Mucosa of descending colon (tissue), 3 donors: ENCODE measurements at places on chromosomes 6 and 20. TPM values are rescaled to one million over a fixed set of nuclear protein-coding genes. Genes with fewer than 3 reads are reported as not detected.

DNA sequence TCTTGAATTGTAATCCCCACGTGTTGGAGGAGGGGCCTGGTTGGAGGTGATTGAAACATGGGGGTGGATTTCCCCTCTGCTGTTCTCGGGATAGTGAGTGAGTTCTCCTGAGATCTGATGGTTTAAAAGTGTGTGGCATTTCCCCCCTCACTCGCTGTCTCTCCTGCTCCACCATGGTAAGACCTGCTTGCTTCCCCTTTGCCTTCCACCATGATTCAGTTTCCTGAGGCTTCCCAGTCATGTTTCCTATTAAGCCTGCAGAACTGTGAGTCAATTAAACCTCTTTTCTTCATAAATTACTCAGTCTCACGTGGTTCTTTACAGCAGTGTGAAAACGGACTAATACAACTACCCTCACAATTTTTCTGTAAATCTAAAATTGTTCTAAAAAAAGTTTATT, 26.8 kb upstream of the FAM184A start:
- no peak for DNase-seq

GRCh38 chr20:37290158-37290810, 829 bp downstream of the MANBAL start:
- DNase-seq: no peak

DNA sequence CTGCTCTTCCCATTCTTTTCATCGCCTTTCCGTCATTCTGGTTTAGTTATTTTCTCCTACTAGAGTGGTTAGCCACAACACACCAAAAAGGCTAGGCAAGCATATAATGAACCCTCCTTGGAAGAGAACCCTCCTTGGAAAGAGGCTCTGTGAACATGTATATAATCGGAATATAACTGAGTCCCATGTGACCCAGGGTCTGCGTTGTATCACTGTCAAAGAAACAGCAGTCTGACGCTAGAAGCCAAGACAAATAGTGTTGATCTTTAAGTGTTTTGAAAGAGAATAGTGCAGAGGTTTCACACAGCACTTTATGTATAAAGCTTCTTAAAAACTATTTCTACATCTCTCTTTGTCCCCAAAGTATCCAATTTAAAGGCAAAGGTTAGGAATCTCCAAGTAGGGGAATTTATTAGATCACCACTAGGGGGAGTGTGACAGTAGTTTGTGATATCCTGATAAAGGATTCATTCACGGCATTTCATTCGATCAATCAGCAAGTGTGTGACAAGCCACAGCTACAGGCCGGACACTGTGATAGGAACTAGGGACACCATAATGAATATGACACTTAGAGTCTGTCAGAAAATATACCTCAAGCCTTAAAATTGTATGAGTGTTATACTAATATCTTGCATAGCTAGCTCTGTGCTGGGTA, 395.3 kb downstream of the CD109 start:
- DNase-seq: no peak

GRCh38 chr6:159090530-159091480, 46.0 kb upstream of the TAGAP start:
- no peak for DNase-seq

DNA sequence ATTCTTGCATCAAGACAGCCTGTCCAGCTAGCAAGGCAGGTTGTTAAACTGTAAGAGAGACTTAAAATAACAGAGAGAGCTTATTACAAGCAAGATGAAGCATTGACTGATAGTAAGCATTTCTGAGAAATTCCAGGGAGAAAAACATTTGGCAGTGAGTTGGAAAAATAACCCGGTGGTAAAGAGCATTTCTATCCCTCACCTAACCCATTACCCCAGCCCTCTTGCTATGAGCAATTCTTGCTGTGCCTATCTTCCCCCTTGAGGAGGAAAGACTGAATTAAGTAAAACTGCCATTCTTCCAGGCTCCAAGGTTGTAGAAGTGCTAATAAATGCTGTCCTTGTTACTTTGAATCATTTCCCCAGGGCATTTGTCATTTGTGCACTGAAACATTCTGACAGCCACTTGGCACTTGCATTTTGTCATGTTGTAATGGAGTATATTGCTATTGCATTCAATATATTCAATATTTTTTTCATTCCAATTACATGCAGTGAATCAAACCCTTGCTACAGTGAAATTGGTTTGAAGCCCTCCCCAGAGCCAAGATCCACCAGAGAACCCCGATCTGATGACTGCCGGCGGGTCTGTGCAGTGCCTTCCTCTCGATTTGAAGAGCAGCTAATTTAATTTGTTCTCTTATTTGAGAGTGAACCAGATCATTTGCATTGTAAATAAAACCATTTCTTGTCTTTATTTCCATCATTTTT, 291.1 kb downstream of the HIVEP2 start:
- no peak for DNase-seq

- no peak for DNase-seq
Measured at GRCh38 chr6:131096786-131097185, 33.7 kb upstream of the EPB41L2 start.

DNA sequence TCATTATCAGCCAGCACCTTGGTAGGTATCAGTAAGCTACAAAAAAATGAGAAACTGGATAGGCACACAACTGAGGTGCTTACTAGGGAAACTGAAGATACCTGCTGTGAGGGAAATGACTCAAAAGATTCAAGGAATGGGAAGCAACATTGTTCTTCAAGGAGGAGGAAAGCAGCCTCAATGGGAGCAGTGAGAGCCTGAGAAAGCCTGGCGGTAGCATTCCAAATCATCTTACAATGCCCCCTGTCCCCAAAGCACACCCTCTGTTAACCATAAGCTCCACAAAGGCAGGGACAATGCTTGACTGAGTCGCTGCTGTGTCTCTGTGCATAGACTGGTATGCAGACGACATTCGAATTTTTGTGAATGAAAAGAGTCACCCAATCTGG, 10.6 kb downstream of the PKHD1 start:
- no peak for DNase-seq

- no peak for DNase-seq
Measured at GRCh38 chr6:42340511-42340910, 111.2 kb downstream of the TRERF1 start.

DNA sequence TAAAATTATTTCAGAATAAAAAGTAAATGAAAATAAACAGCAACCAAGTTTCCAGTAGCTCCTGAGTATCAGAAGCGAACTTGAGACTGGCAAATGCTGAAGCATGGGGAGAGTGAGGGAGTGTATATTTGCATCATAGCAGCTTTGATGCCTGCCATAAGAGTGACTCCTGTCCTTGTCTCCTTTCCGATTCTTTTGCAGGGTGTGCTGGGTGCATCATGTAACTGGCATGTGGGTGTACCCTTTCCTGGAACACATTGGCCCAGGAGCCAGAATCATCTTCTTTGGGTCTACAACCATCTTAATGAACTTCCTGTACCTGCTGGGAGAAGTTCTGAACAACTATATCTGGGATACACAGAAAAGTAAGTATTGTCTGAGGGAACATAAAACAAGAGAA, 117.4 kb downstream of the ADAT2 start:
- DNase-seq: no peak

DNA sequence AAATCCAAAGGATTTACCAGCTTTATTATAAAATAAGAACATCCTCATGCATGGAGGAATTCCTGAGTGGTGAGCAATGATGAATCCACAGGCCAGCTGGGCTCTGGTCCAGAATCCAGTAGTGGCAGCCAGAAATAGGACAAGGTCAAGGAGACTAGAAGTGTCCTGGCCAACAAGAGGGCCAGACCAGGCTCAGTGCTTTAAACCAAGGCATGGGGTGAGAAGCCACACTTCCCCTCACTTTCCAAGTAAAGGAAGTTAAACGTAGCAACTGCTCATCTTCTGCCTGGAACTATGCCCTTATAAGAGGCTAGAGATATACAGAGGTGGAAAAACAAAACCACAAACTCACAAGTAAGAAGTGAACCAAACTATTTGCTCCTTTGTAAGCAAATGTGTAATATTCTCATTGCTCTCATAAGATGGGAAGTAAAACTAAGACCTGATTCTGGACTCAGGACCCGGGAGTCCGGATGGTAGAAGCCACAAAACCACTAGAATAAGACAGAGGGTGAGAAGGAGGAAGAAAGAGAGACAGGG, 253.2 kb downstream of the UST start:
- peak; percentile 37 for DNase-seq

DNA sequence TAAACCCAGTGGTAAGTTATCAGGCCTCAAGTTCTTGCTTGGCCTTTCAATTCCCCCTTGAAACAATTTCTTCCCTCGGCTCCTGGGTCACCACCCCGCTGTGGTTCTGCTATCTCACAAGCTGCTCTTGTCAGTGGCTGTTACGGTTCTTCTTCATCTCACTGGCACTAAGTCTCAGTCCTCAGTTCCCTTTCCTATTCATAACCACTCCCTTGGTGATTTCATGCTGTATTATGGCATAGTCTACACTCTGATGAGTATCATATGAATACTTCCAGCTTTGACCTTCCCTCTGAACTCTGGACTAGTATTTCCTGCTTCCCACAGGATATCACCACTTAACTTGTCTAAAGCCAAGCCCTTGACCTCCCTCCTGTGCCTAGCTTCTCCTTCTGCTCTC, 7.9 kb downstream of the TAAR1 start:
- no peak for DNase-seq

DNA sequence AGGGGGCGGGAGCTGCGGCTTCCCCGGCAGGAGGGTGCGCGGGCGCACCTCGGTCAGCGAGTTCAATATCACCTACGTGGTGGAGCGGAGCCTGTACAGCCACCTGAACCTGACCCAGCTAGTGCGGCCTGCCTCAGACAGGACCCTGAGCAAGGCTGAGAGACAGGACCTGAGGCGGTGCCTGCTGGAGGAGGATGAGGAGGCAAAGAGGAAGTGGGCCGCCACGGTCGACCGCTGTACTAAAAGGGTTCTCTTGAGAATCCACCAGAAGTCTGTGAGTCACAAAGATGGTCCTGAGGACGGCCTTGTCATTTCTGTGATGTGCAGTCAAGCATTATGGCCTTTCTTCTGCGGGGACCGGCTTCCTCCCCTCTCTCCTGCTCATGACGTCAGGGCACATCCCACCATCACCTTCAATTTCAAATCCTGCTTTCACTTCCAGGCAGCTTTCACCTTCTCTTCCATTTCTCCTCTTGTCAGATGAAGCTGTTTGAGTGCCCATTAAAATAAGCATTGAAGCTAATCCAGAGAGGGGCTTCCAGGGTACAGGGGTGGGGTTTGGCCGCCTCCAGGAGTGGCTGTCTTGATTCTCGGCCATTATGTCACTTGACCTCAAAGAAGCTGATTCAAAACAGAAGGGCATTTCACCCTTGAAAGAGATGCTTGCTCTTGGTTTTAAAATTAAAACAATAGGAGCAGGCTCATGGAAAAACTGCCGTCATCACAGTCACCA, 177.6 kb downstream of the SASH1 start:
- DNase-seq: no peak

GRCh38 chr6:18389479-18389878, 2.3 kb downstream of the RNF144B start:
- no peak for DNase-seq

The BPIFB2 gene
- total RNA-seq: not detected

The SCRT2 gene
- not detected for total RNA-seq

The WFDC5 gene
- total RNA-seq: not detected

The CST5 gene
- total RNA-seq: not detected
